ENCODE measurements at places on chromosomes 4 and X.

- DNase-seq: no peak
Measured at GRCh38 chr4:663438-664428, 10.3 kb downstream of the ATP5ME start.

DNA sequence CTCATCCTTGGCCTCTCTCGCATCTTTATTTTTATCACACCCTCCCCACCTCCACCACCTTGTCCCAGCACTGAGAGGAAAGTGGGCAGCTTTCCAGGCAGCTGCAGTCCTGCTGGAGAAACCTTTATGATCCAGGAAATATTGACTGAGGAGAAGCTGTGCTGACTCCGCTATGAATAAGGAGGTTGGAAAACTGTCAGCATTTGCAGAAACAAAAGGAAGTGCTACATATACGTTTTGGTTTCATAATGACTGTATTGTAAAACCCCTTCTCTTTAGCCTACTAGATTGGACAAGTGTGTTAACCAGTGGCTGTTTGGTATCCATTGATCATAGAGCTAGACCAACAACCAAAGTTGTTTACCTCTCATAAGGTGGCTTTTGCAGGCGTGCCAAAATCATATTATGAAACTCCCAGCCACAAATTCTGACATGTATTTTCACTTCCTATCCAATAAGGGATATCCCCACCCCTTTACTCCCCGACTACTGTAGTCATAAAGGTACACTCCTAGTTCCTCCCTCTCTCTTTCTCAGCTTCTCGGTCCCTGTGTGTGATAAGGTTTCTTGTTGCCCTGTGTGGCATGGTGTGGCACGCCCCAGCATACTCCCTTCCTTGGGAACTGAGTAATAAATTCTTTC, 88.4 kb downstream of the GPR143 start:
- peak; percentile 8 for DNase-seq

DNA sequence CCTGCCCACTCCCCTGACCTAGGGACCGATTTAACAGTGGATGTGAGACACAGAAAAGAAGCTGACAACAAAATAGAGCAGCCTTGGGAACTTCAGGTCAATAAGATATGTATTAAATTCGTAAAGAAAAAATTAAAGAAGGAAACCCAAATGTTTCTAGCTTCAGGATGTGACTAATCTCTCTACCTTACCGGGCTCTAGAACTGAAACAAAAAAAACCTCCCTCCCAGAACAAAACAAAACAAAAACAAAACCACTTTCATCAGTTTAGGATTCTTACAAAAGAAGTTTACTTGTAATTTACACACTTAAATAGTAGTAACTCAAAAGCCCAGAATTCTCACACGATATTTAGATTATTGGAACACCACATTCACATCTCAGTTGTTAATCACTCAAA, 185.8 kb upstream of the RPS6KA3 start:
- no peak for DNase-seq

GRCh38 chr4:131632877-131633276, 1516.2 kb upstream of the PCDH10 start:
- no peak for DNase-seq

DNA sequence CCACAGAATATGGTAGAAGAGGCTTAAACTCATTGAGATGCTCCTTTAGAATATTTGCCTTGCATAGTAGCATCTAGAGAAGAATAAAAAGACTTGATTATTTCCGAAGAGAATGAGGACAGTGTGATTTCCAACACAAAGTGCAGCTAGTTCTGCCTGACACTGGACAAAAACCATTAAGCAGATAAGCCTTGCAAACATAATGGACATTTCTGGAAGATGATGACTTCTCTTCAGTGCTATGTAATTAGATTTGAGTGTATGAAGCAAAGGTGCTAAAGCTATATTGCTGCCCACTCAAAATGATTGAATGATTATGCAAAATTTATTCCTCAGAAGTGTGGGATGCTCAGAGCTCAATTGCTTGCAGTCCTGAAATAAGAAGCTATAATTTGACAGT, 156.4 kb downstream of the VEGFC start:
- no peak for DNase-seq

DNA sequence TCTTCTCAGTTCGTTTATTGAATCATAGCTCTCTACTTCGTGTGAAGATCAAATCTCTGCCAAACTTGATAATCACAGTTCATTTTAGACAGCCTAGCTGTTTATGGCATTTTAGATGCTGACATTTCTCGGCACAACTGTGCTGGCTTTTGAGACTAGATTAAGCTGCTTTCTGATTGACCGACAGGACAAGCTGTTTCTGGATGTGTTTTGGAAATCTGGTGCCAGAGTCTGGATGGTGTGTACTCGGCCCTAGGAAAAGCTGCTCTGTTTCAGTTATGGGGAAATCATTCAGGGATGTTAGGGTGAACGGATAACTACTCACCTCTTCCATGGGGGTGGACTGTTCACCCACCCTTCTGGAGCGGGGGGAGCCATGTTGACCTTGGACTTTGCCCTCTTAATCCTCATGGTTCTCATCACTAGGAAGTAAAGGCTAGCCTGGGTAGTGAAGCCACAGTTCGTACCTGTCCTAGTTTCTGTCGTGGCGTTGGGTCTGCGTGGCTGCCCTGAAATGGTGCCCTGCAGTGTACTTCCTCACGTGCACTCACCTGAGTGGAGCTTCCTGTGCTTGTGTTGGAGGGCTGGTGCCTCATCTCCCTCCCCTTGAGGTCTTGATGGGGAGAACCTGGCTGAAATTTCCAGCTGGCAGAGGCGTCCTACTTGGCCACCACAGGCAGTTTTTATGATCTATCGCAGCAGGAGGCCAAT, 13.7 kb upstream of the WDR1 start:
- DNase-seq: no peak

DNA sequence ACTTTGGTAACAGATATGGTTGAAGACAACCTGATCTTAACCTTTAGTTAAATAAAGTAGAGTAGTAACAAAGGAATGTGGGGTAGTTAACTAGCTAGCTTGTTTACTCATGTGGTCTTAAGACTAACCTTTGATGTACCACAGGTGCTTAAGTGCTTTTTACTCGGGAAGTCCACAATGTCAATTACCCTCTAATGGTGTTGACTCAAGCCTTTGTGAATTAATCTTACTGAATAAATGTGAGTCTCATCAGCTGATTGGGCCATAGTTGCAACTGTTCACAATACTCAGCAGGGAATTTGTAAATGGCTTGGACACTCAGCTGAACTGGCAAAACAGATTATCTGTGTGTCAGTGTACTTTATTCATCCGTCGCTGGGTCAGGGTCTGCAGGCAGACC, 119.0 kb upstream of the UGT8 start:
- peak; percentile 4 for DNase-seq

- DNase-seq: no peak
Measured at GRCh38 chrX:13414006-13414647, 94.3 kb upstream of the ATXN3L start.

GRCh38 chr4:185096032-185096653, 46.9 kb upstream of the SLC25A4 start:
- no peak for DNase-seq

DNA sequence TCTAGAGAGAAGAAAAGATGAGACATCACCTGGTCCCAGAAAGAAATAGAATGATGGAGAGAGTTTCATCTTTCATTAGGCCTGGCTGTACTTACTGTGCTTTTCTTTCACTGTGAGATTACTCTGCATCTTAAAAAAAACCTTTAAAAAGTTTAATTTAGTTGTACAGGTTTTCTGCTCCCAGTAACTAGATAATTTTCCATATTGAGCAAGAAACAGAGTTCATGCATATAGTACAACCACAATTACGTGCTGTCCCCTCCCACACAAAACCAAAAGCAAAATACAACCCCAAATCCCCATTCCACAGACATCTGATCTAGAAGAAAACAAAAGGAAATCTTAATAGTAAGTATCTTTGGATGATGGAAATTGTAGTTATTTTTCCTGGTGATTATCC, 371.2 kb downstream of the SH2D1A start:
- no peak for DNase-seq

DNA sequence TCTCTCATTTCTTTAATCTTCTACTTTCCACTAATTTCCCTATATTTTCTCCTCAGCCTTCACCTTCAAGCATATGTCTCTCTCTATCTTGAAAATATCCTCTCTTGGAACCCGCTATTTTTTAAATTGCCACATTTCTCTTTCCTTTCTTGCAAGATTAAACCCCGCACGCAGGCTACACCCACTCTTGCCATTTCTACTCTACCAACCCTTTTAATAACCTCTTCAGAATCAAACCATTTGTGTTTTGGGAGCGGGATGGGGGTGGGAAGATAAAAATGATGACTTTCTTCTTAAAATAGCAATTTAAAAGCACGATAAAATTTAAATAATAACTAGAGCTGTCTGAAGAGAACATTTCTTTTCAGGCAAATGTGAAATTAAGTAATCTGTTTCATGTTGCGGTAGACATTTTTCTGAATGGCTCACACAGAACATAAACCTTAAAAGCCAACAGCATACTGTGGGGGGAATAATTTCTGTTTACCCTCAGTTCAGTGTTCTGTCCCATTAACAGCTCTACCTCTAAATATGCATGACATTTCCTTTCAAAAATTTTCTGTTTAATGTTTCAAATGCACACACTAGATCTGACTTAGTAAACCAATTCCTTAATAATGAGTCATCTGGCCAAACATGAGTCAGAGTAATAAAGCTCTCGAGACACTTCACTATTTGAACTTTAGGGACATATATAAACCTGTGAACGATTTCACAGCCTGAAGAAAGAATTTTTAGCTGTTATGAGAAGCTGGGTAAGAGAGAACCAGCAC, 20.5 kb downstream of the ARSJ start:
- DNase-seq: peak; percentile 18

DNA sequence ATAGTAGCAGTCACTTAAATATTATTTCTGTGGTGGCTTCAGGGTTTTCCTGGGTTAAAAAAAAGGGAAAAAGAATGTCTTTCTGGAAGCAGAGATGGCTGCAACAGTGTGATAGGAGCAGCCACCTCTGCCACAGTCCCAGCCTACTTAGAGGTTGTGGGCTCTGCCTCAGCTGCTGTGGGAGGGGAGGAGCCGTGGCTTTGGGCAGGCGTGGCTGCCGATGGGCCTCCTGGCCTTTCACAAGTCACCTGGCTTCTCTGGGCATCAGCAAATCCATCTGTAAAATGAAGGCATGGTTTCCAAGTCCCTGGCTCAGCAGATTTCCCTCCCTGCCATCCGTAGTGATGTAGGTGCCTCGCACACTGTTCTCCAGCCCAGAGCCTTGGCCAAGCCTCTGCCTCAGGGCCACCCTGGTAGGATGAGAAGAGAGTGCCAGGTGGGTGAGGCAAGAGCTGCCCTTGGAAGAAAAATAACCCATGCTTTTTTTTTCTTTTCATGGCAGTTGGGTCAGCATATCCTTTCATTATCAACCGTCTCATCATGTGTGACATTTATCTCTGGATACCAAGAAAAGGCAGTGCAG, 66.1 kb downstream of the PTTG2 start:
- no peak for DNase-seq

- no peak for DNase-seq
Measured at GRCh38 chr4:178556796-178557195, 1114.6 kb upstream of the AGA start.

DNA sequence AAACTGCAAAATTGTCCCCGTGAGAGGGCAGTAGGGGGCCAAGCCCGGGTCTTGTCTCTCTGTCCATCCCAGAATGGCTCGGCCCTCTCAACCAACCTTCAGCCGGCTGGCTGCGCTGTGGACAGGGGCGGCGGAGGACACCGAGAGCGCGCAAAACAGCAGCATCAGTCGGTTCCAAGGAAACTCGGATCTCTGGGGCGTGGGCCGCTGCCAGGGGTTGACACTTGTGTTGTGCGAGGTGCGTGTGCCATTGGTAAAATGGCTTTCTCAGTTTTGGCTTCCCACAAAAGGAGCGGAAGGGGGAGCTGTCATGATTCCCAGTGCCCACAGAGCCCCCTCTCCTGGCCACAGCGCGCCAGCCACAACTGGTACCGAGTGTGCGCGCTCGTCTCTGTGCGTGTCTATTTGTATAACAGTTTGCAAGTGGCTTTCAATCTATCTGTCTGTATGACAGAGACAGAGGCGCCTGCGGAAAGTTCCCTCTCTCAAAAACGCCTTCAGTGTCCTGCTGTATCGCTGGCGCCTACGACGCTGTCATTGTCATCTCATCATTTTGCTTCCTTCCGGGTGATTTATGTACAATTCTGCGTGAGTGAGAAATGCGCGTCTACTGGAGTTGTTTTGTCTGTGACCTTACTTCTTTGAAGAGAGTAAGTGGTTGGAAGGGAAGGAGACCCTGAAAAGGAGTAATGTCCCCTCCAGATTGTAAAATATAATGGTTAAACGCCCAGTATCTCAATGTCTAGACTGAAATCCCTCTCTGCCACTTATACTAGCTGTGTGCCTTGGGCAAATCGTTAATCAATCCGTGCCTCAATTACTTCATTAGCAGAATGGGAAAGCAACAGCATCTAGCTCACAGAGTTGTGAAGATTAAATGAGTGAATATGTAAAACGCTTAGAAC, 1.8 kb downstream of the DKK2 start:
- no peak for DNase-seq

DNA sequence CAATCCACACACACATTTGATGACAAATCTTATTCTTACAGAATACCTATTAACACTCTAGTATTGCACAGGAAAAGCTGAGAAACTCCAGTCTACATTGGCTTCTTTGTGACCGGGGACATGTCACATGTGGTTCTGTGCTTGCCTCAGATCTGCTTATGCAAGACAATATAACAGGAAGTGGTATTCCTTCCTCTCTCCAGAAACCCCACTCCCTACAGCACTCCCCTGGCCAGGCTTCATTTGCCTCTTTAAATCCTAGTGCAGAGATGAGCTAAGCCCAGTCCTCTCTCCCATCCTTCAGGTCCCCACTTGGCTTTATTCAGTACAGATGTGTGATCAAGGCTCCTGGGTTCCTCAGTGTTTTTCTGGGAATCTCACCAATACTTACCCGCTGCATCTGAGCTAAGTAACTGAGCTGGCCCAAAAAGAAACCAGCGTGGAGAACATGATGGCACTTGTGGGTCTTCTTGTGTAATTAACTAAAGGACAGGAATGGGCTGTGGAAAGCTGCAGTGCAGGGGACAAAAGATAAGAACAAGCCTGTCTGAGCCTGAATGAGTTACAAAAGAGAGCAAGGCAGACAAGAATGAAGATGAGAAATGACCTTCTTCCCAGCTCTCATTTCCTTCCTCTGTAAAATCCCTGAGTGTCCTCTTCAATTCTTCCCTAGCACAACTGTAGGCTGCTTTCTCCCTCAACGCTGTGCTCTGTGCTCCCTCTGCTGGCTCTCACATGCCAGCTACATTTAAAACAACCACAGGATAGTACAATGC, 105.6 kb downstream of the HNRNPD start:
- peak; percentile 8 for DNase-seq

DNA sequence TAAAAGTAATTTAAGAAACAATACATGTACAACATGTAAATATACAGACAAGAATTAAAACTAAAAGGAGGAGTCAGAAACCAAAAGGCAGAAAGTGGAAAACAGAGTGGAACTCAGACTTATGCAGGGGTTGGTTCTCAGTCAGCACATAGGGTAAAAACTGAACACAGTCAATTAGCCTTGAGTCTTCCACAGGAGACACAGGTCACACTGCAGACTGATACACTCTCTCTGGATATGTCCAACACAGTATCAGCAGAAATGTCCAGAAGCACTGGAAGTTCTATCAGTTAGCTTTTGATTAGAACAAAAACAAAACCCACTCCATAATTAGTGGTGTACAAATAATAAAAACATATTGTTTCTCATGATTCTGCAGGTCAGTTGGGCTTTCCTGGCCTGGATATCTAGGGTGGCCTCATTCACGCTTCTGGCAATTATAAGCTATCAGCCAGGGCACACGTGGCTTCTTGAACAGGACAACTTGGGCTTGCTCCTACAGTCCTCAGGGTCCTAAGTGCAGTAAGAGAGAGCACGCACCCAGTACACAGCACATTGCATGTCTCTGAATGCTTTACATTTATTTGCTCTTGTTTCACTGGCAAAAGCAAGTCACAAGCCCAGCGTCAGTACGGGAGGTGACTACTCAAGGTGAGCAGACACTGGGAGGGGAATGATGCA, 21.6 kb downstream of the TEC start:
- DNase-seq: no peak

Measured in NCI-H2081 treated with DMSO at 0.1 percent for 48 hours (cell line).